ENCODE measurements at places on chromosomes 5 and 9. TPM values are rescaled to one million over a fixed set of nuclear protein-coding genes. Genes with fewer than 3 reads are reported as not detected.

The SLC6A19 gene
- total RNA-seq, result not detected

The EGFLAM gene
- total RNA-seq, result 2.9 TPM

The LCN15 gene
- total RNA-seq, result not detected

The SCGB3A1 gene
- not detected for total RNA-seq

The MAN2A1 gene
- 106 TPM for total RNA-seq

The SPATA31D4 gene
- not detected for total RNA-seq

The HAND1 gene
- not detected for total RNA-seq

The CCL28 gene
- total RNA-seq, result 20.9 TPM

The RNF44 gene
- 2.9 TPM for total RNA-seq

The COL15A1 gene
- total RNA-seq, result 229 TPM

The TCF7 gene
- total RNA-seq, result 0.40 TPM

The GRXCR2 gene
- not detected for total RNA-seq

The PCDHA5 gene
- total RNA-seq, result 0.07 TPM

The DMRT3 gene
- total RNA-seq, result not detected

The PGM5 gene
- 33.3 TPM for total RNA-seq

The ADGRV1 gene
- 0.26 TPM for total RNA-seq

The FRRS1L gene
- total RNA-seq, result 0.10 TPM

The CNTLN gene
- 10.0 TPM for total RNA-seq

The MARVELD2 gene
- 1.6 TPM for total RNA-seq

The OR1N2 gene
- total RNA-seq, result 0.30 TPM

The HMMR gene
- 12.8 TPM for total RNA-seq

The BTNL3 gene
- total RNA-seq, result not detected

The KCNV2 gene
- not detected for total RNA-seq

The ORM2 gene
- not detected for total RNA-seq

The IFNA21 gene
- total RNA-seq, result not detected

The GLRA1 gene
- total RNA-seq, result not detected

The PCDHGA2 gene
- total RNA-seq, result 2.8 TPM

The ETF1 gene
- 120 TPM for total RNA-seq

The CTSV gene
- total RNA-seq, result 0.17 TPM

The SLC36A2 gene
- total RNA-seq, result not detected

The SNCAIP gene
- 0.13 TPM for total RNA-seq

The IFNK gene
- total RNA-seq, result not detected

The SV2C gene
- not detected for total RNA-seq

The SMIM33 gene
- total RNA-seq, result not detected

The BTNL9 gene
- total RNA-seq, result not detected

The SH3PXD2B gene
- 27.9 TPM for total RNA-seq

The IRGM gene
- 0.13 TPM for total RNA-seq

The SLC12A2 gene
- 45.2 TPM for total RNA-seq

The HSDL2 gene
- total RNA-seq, result 41.8 TPM

The ARSI gene
- 10.2 TPM for total RNA-seq

The PCDHA1 gene
- not detected for total RNA-seq

The NR4A3 gene
- total RNA-seq, result 8.9 TPM

The SYK gene
- not detected for total RNA-seq

The C9orf78 gene
- 33.7 TPM for total RNA-seq

The ANKRD34B gene
- not detected for total RNA-seq
